Erythroblast (primary cell): ENCODE measurements at places on chromosomes 5 and 9.
A peak's percentile ranks its signal among the peaks of the same experiment; 100 is the strongest.

DNA sequence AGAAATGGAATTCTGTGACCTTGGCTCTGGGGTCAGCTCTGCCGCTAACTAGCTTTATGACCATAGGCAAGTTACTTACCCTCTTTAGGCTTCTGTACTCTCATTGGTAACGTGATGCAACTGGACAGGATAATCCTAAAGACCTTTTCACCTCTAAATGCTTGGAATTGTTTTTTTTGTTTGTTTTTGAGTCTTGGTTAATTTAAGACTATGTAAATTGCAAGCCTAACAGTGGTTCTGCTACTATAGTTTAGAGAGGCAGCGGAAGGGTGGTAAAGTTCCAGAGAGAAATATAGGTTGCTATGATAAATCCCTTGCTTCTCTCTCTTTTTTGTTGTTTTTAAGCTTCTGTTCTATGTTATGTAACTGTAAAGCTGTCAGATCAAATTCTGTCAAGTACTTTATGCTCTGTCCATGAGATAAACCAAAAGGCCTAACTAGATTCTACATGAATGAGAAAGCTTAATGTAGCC is 17.6 kb downstream of the FAM169A start:
- no peak for DNase-seq

- DNase-seq: no peak
Observed at GRCh38 chr9:74576176-74576575, 79.0 kb downstream of the RORB start.

- no peak for DNase-seq
Observed at GRCh38 chr9:88224938-88225337, 86.7 kb upstream of the SPATA31C2 start.

- no peak for DNase-seq
Observed at GRCh38 chr5:39998518-39998917, 573.7 kb upstream of the DAB2 start.

DNA sequence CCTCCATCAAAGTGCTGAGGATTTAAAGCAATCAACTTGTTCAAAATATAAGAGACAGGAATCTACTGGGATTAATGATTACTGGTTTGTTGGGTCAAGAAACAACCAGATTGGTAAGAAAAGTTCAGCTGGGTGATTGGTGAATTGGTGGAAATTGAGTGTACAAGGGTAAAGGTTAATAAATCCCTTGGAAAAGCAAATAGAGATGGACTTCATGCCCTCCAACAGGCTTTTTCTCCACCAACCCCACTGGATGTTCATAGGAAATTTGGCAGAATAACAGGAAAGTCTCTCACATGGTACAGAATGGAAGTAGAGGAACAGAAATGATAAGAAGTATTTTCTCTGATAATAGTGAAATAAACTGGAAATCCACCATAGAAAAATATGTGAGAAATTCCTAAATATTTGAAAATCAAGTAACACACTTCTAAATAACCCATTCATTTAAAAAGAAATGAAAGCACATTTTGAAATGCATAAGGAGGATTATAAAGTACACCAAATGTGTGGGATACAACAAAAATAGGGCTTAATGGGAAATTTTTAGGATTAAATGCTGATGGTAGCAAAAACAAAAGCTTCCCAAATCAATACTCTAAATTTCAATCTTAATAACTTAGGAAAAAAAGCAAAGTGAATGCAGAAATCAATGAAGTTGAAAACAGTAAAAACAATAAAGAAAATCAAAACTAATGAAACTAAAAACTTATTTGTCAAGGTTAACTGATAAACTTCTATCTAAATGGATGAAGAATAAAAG is 426.2 kb downstream of the HTR1A start:
- no peak for DNase-seq

- DNase-seq: no peak
Observed at GRCh38 chr9:37978983-37979382, 75.1 kb upstream of the SLC25A51 start.

DNA sequence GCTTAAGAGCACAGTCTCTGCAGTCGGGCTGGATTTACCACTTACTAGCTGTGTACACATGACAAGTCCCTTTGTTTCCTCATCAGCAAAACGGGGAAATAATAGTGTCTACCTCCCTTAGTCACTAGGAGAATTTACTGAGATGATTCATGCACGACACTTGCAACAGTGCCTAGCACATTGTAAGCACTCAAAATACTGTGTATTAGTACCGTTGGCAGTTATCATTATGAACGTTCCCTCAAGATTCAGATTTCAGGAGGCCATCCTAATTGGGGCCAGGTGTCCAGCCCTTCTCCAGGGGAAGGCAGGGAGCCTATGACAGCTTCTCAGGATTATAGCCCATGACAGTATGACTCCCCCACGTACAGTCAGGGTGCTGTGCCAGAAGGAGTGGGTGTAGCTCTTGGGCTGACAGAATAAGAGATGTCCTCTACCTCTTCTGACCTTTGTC is 164.3 kb downstream of the DOCK2 start:
- peak; percentile 11 for DNase-seq
